ENCODE measurements at places on chromosomes 3 and 15.

GRCh38 chr3:181930105-181930504 lies 218.4 kb downstream of the SOX2 start:
- DNase-seq: no peak

DNA sequence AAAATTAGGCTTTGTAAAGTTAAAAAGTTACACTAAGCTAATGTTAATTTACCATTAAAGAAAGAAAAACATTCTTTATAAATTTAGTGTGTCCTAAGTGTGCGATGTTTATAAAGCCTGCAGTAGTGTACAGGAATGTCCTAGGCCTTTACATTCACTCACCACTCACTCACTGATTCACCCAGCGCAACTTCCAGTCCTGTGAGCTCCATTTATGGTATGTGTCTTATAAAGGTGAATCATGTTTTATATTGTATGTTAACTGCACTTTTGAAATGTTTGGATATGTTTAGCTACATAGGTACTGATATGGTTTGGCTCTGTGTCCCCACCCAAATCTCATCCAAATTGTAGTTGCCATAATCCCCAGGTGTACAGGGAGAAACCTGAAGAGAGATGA lies 549.7 kb upstream of the EPHA6 start:
- no peak for DNase-seq

GRCh38 chr15:63505842-63506222 lies 1.4 kb downstream of the USP3 start:
- no peak for DNase-seq

GRCh38 chr3:30241721-30242120 lies 364.7 kb upstream of the TGFBR2 start:
- DNase-seq: no peak

- DNase-seq: no peak
These were observed 20.9 kb downstream of the BBX start for GRCh38 chr3:107543666-107544065.

DNA sequence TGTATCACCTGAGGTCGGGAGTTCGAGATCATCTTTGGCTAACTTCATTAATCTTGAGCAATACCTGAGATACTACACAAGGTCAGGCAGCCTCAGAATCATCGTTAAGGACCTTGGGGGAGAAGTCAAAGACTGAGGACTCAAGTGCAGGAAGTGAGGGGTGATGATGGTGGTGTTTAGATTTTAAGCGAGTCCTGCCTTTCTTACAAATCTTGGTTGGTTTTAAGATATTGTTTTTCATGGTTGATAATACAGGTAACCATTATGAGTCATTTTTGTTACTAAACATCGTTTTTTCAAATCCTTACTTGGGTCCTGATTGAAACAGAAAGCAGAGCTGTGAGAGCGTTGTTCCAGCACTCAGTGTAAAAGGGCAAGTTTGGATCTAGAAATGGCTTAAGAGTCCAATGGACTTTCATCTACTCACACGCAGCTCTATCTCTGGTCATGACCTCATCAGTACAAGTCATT lies 4.1 kb downstream of the RASGRP1 start:
- DNase-seq: peak; percentile 22

DNA sequence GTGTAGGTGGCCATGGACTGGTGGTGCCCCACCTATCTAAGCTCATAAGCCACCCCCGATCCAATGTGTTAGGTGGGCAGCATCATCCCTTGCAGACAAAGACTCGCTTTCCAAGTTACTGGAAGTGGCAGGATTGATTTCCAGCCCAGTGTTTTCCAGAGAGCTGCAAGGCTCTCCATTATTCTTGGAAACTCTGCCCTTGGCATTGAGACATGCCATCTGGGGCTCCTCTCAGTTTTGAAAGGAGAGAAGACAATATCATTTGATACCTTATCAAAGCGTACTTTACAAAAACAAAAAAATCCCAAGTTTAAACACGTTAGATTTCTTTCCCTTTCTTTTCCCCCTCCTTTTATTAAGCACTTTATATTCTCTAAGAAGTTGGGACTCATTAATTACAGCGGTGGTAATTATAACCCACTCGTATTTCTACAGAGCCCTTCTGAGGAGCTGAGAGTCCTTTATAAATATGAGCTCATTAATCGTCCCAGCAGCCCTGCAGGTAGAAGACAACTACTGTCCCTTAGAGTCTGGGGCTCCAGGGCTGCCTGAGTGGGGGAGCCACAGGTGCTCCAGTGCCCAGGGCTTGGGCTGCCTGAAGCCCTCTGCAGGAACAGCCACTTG lies 226.1 kb downstream of the TLE3 start:
- DNase-seq: no peak

- DNase-seq: no peak
These were observed 1588.2 kb downstream of the SI start for GRCh38 chr3:163490119-163490518.

DNA sequence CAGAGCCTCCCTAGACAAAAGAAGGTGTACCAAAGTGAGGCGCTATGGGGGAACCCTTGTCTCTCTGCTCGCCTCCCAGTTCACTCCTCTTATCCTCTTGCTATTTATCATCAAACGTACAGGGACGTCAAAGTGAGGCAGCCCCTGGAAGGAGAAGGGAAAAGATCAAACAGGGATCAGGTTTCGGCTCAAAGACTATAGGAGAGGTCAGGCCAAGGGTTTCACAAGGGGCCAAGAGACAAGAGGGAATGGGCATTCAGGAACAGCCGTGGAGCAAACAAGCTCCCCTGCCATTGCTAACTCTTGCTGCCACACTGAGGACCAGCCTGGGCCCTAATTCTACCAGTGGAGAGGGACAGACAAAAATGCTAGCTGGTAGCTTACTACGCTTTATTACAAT lies 168.7 kb downstream of the GREM1 start:
- no peak for DNase-seq

Data from activated naive CD4-positive, alpha-beta T cell treated with anti-CD3 and anti-CD28 coated beads, Interleukin-2, amount 50 U/mL, for 16 hours (primary cell).